ENCODE measurements at places on chromosomes 16 and 17.

GRCh38 chr16:12600116-12600515 lies 203.6 kb downstream of the CPPED1 start:
- DNase-seq = no peak

DNA sequence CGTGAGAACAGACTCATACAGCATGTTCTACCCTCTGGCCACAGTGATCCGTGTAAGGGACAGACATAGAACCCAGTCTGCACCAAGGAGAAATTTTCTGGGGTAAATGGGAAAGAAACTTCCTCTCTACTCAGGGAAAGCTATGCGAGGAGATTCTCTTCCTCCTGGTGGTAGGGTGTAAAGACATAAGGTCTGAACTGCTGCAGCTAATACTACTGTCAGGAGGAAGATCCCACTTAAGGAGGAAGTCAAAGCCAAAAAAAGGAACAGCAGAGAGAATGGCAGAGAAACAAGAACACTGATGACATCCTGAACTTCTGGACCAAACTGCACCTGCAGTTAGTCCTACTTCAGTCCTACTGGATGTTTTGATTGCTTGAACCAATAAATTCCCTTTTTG lies 7.1 kb upstream of the TM4SF5 start:
- DNase-seq = no peak

DNA sequence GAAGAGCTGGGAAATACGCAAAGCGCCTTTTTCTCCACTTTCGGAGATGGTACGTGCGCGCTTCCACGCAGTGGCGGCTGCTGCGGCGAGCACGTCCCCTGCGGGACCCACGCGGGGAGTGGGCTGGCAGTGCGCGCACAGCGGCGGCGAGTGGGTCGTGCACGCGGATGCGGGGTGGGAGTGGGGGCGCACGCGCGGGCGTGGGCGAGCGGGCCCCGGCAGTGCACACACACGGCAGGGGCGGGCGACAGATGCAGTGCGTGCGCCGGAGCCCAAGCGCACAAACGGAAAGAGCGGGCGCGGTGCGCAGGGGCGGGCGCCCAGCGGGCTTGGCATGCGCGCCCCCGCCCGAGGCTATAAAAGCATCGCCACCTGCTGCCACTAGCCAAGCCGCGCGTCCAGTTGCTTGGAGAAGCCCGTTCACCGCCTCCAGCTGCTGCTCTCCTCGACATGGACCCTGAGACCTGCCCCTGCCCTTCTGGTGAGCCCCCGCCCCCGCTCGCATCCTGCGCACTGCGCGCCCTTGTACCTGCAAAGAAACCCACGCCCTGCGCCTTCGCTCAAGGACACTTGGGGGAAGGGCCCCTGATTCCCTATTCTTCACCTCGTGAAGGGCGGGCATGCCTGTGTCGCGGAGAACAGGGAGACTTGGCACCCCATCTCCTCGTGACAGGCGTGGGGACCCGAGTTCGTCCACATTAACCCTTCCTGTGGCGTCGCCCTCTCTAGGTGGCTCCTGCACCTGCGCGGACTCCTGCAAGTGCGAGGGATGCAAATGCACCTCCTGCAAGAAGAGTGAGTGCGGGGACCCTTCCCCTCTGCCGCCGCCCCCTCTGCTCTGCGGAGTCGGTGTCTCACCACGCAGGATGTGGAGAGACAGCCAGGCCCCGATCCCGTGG lies at the start of gene MT3:
MT3 (plus strand) TSS at position 388 of the 899 bp plus-strand sequence; CDS start at position 451, 63 bp downstream.
- DNase-seq = no peak

- no peak for DNase-seq
Measured at GRCh38 chr16:75320435-75320834, 69.0 kb upstream of the BCAR1 start.

GRCh38 chr17:1487939-1488825 lies 4.3 kb downstream of the MYO1C start:
- peak; percentile 76 for DNase-seq

DNA sequence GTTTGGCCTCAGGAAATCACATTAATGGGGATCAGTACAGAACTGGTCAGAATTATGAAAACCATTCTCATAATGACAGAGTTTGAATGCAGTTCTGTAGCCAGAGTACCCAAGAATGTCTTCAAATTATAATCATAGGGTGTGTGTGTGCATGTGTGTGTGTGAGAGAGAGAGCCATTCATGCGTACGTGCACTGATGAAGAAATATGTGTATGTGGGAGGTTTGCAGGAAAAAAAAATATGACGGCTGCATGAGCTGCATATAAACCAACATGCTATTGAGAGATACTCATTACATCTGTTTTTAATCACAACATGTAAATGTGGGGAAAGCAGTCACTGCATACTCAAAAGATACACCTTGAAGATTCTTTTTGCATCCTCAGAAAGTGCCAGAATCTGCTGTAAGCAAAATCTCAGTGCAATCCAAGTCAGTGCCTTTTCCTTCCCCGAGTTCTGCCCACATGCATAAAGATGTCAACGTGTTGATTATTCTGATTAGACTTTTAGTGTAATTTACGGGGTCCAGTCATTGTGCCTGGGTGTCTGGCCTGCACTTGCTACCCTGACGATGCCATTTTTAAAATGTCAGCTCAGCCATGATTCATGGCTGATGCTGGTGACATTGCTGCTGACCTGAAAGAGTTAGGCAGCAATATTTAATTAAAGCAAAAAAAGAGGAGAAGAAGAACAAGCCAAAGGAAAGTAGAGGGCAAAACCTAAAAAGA lies 378.7 kb upstream of the ZFHX3 start:
- no peak for DNase-seq
